Ecto neural progenitor cell (in vitro differentiated cells): ENCODE measurements at places on chromosomes 6 and 20.
A peak's percentile ranks its signal among the peaks of the same experiment; 100 is the strongest.

DNA sequence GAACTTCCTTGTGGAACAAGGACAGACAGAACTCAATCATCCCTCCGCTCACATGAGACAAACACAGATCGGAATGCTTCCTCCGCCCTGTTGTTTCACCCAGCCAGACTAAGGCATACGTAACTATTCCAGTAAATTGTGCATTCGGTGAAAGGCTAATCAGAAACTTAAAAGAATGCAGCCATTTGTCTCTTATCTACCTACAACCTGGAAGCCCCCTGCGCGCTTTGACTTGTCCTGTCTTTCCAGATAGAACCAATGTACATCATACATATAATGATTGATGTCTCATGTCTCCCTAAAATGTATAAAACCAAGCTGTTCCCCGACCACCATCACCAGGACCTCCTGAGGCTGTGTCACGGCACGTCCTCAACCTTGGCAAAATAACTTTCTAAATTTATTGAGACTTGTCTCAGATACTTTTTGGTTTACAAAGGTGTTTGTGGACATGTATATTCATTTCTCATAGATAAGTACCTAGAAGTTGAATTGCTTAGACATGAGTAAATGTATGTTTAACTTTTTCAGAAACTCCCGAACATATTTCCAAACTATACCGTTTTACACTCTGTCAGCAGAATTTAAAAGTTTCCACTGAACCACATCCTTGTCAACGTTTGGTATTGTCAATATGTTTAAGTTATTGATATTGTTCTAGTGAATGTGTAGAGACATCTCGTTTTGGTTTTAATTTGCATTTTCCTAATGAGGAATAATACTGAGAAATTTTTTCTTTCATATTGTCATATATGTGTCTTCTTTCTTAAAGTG, 197.6 kb upstream of the THBS2 start:
- DNase-seq = no peak

GRCh38 chr6:144036064-144036834, 28.2 kb upstream of the PLAGL1 start:
- peak; percentile 55 for DNase-seq

DNA sequence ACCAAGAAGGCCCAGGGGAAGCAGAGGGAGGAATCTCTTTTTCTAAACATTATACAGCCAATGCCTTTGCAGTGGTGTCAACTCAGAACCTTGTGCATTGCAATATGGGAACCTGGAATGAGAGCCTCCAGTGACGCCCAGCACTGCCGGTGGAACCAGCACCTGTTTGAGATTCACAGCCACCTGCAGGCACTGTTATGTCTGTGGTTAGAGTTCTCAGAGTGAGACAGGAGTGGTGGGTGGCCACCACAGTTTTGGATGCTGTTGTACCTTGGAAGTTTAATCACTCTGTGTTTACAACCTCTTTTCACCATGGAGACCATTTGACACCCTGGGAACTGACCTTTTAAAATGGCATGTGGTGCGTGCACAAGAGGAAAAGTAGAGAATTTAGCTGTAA, 185.3 kb upstream of the KCNG1 start:
- DNase-seq = no peak

- DNase-seq = no peak
These were observed 289.9 kb upstream of the TSHZ2 start for GRCh38 chr20:52682237-52682636.

GRCh38 chr6:169752074-169752623, 727 bp downstream of the ERMARD start:
- DNase-seq = no peak

DNA sequence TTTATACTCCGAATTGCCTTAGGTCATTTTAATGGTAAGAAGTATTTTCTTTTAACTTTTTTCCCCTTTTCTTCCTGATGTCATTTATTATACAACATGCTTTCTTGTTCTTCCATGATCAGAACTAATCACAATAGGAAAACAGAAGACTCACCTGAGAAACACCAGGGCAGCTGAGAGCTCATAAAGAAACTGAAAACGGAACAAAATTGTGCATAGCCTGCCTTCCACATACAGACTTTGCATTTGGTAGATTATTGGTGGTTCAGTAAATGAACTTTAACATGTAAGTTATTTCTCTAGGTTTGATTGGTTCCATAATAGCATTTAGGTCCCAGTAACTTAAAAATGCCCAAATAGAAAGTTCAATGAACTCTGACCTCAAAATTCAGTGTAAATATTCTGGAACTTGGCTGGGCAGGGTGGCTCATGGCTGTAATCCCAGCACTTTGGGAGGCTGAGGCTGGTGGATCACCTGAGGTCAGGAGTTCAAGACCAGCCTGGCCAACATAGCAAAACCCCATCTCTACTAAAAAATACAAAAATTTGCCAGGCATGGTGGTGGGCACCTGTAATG, 161.1 kb upstream of the DTNBP1 start:
- no peak for DNase-seq

- peak; percentile 54 for DNase-seq
These were observed 1.3 kb upstream of the SLC35D3 start for GRCh38 chr6:136920671-136921380.

GRCh38 chr20:4017051-4017712, 1.8 kb upstream of the RNF24 start:
- no peak for DNase-seq

GRCh38 chr6:91476000-91476399, 889.1 kb upstream of the MAP3K7 start:
- DNase-seq = no peak

DNA sequence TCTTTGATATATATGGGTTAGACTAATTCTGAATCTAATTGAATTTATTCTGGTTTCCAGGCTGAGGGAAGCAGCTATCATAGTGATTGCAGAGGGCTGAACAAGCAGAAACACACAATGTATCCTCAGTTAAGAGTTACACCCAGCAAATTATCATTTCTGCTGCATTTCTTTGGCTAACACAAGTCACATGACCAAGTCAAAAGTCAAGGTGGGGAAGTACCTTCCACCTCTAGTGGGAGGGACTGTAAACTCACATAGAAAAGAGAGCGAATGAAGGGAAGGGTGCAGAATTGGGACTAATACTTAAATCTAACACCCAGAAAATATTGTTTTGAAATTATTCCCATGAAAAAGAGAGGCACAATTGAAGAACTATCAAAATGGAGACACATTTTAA, 719.7 kb upstream of the MMS22L start:
- no peak for DNase-seq

DNA sequence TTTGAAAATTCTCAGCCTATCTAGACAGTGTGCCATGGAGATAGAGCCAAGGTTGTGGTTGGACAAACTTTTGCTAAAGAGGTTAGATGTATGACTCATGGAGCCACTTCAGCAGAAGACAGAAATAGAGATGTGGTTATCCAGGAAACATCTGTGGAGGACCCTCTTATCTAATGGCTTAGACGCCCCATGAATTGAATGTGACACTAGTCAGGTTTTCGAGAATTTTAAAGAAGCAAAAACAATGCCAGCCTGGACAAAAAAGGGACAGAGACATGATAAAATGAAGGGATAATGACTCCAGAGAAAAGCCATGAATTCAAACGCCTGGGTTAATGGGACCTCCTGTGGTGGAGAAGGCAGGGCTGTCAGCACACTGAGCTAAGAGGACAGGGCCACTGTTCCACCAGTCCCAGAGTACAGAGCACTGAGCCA, 280.5 kb downstream of the CLVS2 start:
- DNase-seq = no peak

DNA sequence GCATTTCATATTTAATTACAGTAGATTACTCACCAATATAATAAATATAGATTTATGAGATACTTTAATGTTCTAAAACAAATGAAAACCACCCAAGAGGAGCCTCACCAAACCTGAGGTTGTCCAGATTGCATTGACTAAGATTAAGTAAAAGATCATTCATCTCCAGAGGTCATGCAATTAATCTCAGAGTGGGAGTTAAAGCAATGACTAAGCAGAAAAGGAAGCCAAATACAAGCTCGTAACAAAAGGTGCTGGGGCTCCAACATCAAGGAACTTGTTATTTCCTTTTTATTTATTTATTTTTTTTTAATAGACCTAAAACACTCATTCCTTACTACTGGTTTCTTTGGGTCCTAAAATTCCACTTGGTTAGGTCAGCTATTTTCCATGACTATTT, 57.7 kb downstream of the RSPO3 start:
- no peak for DNase-seq

DNA sequence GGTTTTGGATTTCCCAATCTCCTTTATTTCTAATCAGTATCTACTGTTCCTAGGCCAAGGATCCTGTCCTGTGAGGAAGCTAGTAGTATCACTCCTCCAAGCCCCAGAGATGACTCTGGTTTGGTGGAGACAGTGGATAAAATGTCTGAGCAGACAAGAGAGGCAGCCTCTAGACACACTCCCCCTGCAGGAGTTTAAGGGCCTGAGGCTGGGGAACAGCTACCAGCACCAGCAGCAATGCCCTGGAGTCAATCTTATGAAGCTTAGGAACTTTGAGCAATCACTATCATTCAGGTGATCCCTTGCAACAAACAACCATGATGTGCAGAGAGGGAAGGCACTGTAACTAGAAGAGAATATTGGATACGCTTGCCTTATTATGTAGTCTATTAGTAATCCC, 384.7 kb upstream of the ID4 start:
- no peak for DNase-seq

DNA sequence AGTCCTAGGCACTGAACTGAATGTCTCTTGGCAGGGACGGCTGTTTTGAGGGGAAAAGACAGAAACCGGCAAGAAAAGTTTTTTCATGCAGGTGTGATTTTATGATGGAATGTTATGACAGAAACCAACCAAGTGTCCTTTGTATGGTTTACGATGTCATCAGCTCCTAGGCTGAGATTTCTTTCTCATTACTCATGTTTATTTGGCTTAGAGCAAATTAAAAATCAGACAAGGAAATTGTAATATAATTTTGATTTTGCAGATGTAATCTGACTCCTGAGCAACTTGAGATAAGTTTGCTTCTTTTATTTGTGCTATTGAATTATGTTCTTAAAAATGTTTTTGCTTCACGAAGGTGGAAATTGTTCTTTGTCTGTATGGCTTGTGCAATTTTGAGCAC, 58.8 kb upstream of the MAP3K7 start:
- DNase-seq = no peak

- no peak for DNase-seq
These were observed 336.0 kb downstream of the SYNE1 start for GRCh38 chr6:152301021-152301764.

DNA sequence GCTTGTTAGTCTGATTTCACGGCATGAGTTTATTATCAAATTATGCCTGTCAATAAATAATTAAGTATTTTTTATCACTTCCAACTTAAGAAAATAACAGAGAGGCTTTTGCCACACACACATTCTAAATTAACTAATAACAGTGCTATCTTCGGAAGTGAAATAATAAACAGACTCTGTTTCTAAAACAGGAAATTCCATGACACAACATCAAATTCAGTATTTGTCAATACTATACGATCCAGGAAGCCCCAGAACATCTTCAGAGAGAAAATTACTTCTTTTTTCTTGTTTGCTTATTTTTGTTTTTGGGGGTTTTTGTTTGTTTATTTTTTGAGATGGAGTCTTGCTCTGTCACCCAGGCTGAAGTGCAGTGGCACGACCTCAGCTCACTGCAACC, 150.7 kb upstream of the PRDM1 start:
- DNase-seq = no peak

GRCh38 chr6:74936886-74937285, 269.0 kb downstream of the COL12A1 start:
- no peak for DNase-seq

GRCh38 chr6:158233214-158233795, 65.2 kb downstream of the GTF2H5 start:
- no peak for DNase-seq

DNA sequence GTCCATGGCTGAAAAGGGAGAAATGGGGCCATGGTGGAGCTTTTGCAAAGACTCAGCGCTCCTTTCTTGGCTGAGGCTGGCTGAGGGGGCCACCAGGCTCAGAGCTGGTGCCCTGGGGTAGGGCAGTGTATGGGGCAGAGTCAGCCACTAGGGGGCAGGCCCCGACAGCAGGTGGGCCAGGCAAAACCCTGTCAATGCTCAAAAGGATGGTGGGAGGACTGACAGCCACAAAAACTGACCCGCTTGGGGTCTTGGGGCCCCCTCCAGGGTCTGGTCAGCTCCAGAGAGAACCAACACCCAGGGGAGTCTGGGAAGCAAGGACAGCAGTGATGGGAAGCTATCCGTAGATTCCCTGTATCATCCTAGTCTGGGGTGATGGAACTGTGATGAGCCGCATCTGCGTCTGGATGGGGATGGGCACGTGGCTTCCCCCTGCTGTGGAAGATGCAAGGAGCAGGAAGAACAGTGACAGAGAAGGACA, 306.9 kb downstream of the DHX35 start:
- DNase-seq = peak; percentile 84

GRCh38 chr6:124319410-124319809, 515.7 kb downstream of the NKAIN2 start:
- no peak for DNase-seq

GRCh38 chr6:45630314-45630713, 252.6 kb upstream of the SUPT3H start:
- no peak for DNase-seq
